ENCODE measurements at places on chromosomes 2 and 18. TPM values are rescaled to one million over a fixed set of nuclear protein-coding genes. Genes with fewer than 3 reads are reported as not detected.

Gene ASXL2
- total RNA-seq = 21.3 TPM

Gene UCN
- total RNA-seq = 0.59 TPM

Gene SYT4
- total RNA-seq = not detected

Gene TMEM178A
- 1.9 TPM for total RNA-seq

Gene FOXI3
- total RNA-seq = not detected

Gene LIPT1
- 7.6 TPM for total RNA-seq

Gene WNT10A
- not detected for total RNA-seq

Gene ADGRF3
- 0.56 TPM for total RNA-seq

Gene SNORC
- 0.70 TPM for total RNA-seq

Gene SNRNP200
- 50.1 TPM for total RNA-seq

Gene GCKR
- not detected for total RNA-seq

Gene DLX1
- not detected for total RNA-seq

Gene LRP1B
- 0.08 TPM for total RNA-seq

Gene SLC25A52
- total RNA-seq = not detected

Gene SERPINB2
- not detected for total RNA-seq

Gene MYO5B
- total RNA-seq = 0.38 TPM

Gene NLRC4
- 1.1 TPM for total RNA-seq

Gene ANTXR1
- 31.2 TPM for total RNA-seq

Gene GPR39
- total RNA-seq = not detected

Gene GPR35
- total RNA-seq = 2.0 TPM

Gene CPO
- total RNA-seq = not detected

Gene ANKRD53
- total RNA-seq = 0.30 TPM

Gene CAPN14
- total RNA-seq = 0.32 TPM

Gene RGPD3
- total RNA-seq = 0.08 TPM

Gene CD207
- total RNA-seq = not detected

Gene RESP18
- not detected for total RNA-seq

Gene SLC8A1
- total RNA-seq = 958 TPM

Gene SAG
- total RNA-seq = not detected

Gene ERMN
- total RNA-seq = not detected

Gene CHRND
- not detected for total RNA-seq

Gene NEU2
- total RNA-seq = not detected

Gene CRYGD
- not detected for total RNA-seq

Gene GCFC2
- 11.8 TPM for total RNA-seq

Gene IAH1
- total RNA-seq = 76.2 TPM

Gene MC2R
- total RNA-seq = not detected

Gene OTOS
- total RNA-seq = not detected

Gene NEURL3
- total RNA-seq = not detected

Gene SCN7A
- total RNA-seq = 27.7 TPM

Measured in Right ventricle myocardium superior (tissue), 1 donor.